ENCODE measurements at places on chromosomes 13 and 19.

GRCh38 chr19:13669780-13670355 is 94.5 kb upstream of the MRI1 start:
- no peak for DNase-seq

GRCh38 chr13:106187501-106188095 is 347.9 kb downstream of the EFNB2 start:
- no peak for DNase-seq

GRCh38 chr19:10421240-10422045 is 1.1 kb downstream of the PDE4A start:
- no peak for DNase-seq

GRCh38 chr19:35780058-35780457 is 4.7 kb downstream of the ARHGAP33 start:
- no peak for DNase-seq

GRCh38 chr19:11383706-11384048 is 437 bp downstream of the EPOR start:
- DNase-seq = no peak

DNA sequence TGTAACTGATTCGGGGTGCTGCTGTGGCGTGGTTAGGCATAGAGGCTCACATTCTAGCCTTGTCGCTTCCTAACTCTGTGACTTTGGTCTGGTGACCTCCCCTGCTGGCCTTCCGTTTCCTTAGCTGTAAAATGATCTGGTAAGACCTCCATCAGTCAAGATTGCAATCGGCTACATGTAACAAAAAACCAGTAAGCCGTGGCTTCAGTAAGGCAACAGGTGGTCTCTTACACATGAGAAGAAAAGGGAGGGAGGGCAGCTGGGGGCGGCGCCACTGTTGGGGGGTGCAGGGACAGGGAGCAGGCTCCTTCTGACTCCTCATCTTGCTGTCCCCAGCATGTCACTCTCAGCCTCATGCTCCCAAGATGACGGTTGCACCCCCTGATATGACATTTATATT is 148.0 kb downstream of the SIPA1L3 start:
- DNase-seq = no peak

GRCh38 chr19:46131485-46132143 is 7.1 kb upstream of the IGFL3 start:
- no peak for DNase-seq

DNA sequence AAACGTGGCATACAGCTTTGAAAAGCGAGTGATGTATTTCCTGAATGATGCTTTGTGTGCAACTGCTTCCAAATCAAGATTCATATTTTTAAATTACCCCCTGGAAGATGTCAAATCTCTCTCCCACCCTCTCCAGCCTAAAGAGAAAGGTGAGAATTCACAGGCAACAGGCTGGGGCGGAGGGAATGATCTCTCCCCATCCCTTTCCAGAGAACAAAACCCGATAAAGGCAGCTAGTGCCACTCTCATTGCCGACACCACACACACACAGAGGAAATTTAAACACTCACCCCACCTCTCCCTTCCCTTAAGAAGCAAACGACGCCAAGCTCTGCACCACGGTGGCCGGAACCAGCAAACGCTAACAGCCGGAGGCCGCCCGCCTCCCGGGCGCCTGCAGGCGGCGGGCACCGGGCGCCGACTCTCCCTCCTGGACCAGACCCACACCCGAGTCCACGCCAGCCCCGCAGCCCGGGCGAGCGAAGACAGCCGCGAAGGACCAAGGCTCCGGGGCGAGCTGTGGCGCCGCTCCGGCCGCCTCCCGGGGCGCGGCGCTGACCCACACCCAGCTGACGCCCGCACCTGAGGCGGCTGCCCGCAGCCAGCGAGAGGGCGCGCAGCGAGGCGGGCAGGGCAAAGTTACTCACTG is 477 bp downstream of the LNX2 start:
- peak; percentile 35 for DNase-seq
